ENCODE measurements at places on chromosomes 1 and 21. TPM values are rescaled to one million over a fixed set of nuclear protein-coding genes. Genes with fewer than 3 reads are reported as not detected.
A peak's percentile ranks its signal among the peaks of the same experiment; 100 is the strongest.

CRYAA gene
- polyA plus RNA-seq: not detected

CIART gene
- 14.6 TPM for polyA plus RNA-seq

HMGCS2 gene
- polyA plus RNA-seq: 8.3 TPM

TMPRSS15 gene
- polyA plus RNA-seq: 56.6 TPM

FLG2 gene
- not detected for polyA plus RNA-seq

DNA sequence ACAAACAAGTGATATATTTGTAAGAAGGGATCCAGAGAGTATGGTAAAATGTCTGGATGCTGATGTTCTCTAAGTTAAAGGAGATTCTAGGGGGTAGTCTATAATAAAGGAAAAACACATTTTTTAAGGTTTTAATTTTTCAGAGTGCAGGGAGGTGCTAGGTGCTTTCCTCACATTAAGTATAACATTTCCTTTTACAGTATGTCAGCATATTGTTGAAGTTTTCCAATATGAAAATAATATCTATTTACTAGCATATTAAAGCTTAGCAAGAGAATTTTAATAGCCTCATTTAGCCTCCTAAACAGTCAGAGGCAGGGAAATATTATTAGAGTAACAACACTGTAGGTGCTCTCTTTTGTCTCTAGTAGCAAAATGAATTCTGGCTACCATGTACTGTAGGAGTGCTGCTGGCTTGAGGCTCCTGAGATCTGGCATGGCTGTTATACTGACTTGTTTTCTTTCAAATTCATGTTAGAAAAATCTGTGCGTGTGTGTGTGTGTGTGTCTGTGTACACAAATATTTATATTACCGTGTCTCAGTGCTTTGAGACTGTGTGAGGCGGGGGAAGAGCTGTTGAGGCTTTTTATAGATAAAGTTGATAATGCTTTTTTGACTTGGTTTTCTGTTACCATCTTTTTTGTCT is 71.0 kb downstream of the POU2F1 start:
- no peak overlapping the region for H3K27ac ChIP-seq
- no peaks in the 10 kb centered on the region for H3K36me3 ChIP-seq
- H3K4me1 ChIP-seq: no peaks in the 10 kb centered on the region
- no peak for DNase-seq
- H3K27me3 ChIP-seq: no peaks in the 10 kb centered on the region

- DNase-seq: peak; percentile 21
- no peaks in the 10 kb centered on the region for H3K27me3 ChIP-seq
- no peaks in the 10 kb centered on the region for H3K4me1 ChIP-seq
- H3K27ac ChIP-seq: no peak overlapping the region
These were observed 43.5 kb upstream of the DPT start for GRCh38 chr1:168772428-168773060.

- no peak for DNase-seq
- no peaks in the 10 kb centered on the region for H3K27me3 ChIP-seq
- H3K36me3 ChIP-seq: no peaks in the 10 kb centered on the region
- no peaks in the 10 kb centered on the region for H3K4me1 ChIP-seq
- H3K27ac ChIP-seq: no peak overlapping the region
These were observed 64.2 kb upstream of the CYYR1 start for GRCh38 chr21:26637201-26637745.

DNA sequence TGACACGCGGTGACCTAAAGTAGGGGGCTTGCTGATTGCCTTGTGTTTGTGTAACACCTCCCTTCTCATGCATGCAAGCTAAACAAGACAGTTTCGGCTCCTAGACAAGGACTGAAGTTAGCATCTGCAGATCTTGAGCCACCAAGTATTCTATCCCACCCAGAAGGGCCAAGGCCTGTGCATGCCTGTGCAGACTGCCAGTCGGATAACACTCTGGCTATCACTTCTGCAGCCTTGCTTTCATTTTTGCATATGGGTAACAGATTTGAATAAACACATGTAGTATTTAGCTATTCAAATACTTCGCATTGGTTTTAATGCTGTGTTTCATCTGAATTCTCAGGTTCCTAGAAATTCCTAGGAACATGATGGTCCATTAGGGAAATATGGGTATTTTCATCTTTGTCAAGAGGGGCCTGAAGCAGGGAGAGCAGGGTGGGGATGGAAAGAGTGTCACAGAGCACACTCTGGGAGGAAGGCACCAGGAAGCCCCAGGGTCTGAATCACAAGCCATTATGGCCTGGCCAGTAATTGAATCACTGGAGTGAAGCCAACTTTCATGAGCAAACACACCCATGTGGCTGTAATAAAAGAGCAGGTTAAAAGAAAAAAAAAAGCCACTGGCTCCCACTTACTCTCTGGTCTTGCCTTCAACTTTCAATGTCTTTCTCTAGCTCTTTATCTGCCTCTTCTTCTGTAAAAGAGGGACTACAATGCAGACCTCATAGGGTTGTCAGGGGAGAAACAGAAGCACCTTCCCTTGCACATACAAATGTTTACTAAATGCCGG is 28.3 kb downstream of the GADD45A start:
- no peaks in the 10 kb centered on the region for H3K27me3 ChIP-seq
- H3K36me3 ChIP-seq: peaks cover 26% of the 10 kb centered on the region
- H3K4me3 ChIP-seq: no peak overlapping the region
- H3K27ac ChIP-seq: peak overlapping the region; percentile 79

DNA sequence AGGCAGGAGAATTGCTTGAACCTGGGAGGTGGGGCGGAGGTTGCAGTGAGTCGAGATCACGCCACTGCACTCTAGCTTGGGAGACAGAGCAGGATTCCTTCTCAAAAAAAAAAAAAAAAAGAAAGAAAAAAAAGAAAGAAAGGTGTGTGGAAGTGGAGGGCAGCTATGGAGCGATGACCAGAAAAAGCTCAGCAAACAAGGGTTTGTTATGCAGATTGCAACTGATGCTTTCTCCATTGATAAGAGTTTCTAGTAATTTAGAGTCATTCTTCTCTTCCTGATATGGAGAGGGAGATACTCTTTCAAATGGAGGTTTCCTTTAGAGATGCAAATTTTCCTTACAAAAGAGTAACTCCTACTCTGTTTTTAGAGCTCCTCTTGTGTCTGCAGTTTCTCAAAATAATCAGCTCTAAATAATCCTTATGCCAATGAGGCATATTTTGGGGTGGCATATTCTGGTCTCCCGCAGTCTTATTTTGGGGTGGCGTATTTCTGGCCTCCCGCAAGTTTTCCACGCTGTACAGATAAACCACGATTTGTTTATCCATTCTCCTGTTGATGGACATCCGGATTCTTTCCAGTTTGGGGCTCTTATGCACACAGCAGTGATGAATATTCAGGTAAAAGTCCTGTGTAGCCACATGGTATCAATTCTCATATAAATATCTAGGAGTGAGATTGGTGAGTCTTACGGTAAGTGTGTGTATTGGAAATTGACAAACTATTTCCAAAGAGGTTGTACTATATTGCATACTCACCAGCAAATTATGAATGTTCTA is 30.7 kb upstream of the RCC2 start:
- H3K4me1 ChIP-seq: no peaks in the 10 kb centered on the region
- no peaks in the 10 kb centered on the region for H3K27me3 ChIP-seq
- no peak overlapping the region for H3K4me3 ChIP-seq
- no peak for DNase-seq
- no peak overlapping the region for H3K27ac ChIP-seq

GRCh38 chr1:167442854-167443565 is 75.3 kb downstream of the CD247 start:
- no peaks in the 10 kb centered on the region for H3K27me3 ChIP-seq
- H3K4me1 ChIP-seq: peaks cover 1% of the 10 kb centered on the region
- no peak overlapping the region for H3K27ac ChIP-seq
- H3K4me3 ChIP-seq: no peak overlapping the region
- H3K36me3 ChIP-seq: no peaks in the 10 kb centered on the region

GRCh38 chr1:8925406-8925805 is 20.3 kb upstream of the CA6 start:
- no peaks in the 10 kb centered on the region for H3K27me3 ChIP-seq
- H3K36me3 ChIP-seq: no peaks in the 10 kb centered on the region
- H3K4me1 ChIP-seq: no peaks in the 10 kb centered on the region
- no peak for DNase-seq

DNA sequence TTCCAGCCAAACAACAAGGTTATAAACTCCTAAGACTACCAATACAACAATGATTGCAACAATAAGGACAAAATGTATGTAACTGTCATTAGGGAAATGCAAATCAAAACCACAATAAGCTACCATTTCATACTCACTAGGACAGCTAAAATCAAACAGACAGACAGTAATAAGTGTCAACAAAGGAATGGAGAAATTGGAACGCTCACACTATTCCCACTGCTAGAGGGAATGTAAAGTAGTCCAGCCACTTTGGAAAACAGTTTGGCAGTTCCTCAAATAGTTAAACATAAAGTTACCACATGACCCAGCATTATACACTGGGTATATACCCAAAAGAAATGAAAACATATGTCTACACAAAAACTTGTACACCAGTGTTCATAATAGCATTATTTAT is 9.3 kb downstream of the PRKAB2 start:
- peaks cover 8% of the 10 kb centered on the region for H3K36me3 ChIP-seq
- no peaks in the 10 kb centered on the region for H3K4me1 ChIP-seq

DNA sequence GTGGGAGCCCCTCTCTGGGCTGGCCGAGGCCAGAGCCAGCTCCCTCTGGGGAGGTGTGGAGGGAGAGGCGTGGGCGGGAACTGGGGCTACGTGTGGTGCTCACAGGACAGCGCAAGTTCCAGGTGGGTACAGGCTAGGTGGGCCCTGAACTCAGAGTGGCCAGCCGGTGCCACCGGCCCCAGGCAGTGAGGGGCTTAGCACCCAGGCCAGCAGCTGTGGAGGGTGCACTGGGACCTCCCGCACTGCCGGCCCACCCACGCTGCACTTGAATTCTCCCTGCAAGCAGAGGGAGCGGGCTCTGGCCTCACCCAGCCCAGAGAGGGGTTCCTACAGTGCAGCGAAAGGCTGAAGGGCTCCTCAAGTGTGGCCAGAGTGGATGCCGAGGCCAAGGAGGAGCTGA is 20.2 kb downstream of the PRAMEF20 start:
- DNase-seq: no peak
- no peak overlapping the region for H3K27ac ChIP-seq
- no peak overlapping the region for H3K4me3 ChIP-seq
- H3K27me3 ChIP-seq: peaks cover 1% of the 10 kb centered on the region
- no peaks in the 10 kb centered on the region for H3K4me1 ChIP-seq

GRCh38 chr21:29481641-29482040 is 182.9 kb downstream of the BACH1 start:
- H3K4me1 ChIP-seq: no peaks in the 10 kb centered on the region
- no peak for DNase-seq
- H3K36me3 ChIP-seq: no peaks in the 10 kb centered on the region
- H3K27ac ChIP-seq: no peak overlapping the region
- no peaks in the 10 kb centered on the region for H3K27me3 ChIP-seq

GRCh38 chr1:205441716-205442050 is 14.2 kb downstream of the BLACAT1 start:
- H3K36me3 ChIP-seq: peaks cover 8% of the 10 kb centered on the region
- H3K4me1 ChIP-seq: peaks cover 8% of the 10 kb centered on the region
- no peak overlapping the region for H3K4me3 ChIP-seq
- peak overlapping the region; percentile 93 for H3K27ac ChIP-seq
- DNase-seq: no peak

DNA sequence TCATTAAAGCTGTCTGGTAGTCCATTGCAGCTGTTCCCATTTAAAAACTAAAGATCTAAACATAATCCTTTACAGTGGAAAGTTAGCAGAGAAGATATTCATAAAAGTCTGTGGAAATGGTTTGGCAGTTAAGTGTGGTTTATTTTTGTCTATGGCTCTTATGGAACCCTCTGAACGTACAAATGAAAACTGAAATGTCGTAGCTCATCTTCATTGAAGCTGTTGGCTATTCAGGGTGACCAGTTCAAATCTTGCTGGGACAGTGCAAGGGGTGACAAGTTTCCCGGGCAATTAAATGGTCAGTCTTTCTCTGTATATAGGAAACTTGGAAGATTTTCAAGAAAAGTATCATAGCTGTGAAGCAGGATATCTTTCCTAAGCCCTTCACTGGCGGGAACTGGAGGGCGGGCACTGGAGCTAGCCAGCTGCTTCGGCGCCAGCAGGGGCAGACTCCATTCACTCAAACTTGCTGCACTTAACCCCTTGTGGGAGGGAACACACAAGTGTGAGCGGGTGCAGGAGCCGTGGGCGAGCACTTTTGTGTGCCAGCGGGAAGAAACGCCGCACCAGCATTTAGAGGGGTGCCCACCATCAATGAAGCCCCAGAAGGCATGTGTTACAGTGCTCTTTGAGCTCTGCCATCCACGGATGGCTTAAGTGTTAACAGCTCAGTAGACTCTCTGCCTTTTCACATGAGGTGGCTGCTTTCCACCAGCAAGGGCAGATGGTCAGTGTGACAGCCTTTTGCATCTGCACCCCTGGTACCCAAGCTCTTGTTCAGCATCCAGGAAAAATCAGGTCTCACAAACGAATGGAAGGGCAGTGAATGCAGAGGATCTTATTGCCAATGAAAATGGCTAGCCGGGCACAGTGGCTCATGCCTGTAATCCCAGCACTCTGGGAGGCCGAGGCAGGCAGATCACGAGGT is 232.1 kb upstream of the KAZN start:
- DNase-seq: no peak
- no peak overlapping the region for H3K4me3 ChIP-seq
- H3K36me3 ChIP-seq: no peaks in the 10 kb centered on the region
- no peaks in the 10 kb centered on the region for H3K27me3 ChIP-seq
- no peak overlapping the region for H3K27ac ChIP-seq

DNA sequence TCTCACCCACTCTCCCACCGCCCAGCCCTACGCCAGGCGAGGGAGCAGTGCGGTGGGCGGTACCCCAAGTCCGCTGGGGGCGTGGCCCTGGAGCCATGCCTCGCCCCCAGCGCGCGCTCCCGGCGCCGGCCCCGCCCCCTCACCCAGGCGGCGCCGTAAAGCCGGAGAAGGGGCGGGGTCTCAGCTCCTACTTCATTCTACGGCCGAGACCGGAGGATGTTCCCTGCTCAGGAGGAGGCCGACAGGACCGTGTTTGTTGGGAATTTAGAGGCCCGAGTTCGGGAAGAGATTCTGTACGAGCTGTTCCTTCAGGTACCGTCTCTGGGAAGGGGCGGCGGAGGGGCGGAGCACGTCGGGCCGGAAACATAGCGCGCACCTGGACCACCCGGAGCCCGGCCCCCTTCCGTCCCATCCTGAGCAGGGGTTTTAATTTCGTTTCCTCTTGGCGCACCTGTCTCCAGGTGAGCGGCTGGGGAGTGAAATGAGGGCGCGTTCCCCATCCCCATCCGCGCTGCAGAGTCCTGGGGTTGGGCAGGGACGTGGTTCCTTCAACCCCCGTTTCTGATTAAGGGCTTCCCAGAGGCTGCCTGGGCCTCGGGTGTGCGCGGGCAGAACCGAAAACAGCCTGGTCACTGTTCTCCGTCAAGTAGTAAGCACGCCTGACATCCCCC is at the start of gene RBM11:
Gene RBM11 (plus strand): TSS at position 187 of the 671 bp plus-strand sequence. CDS start 30 bp downstream, at position 217.
- no peaks in the 10 kb centered on the region for H3K36me3 ChIP-seq
- H3K27ac ChIP-seq: no peak within 1 kb of the TSS
- H3K4me3 ChIP-seq: peak within 1 kb of the TSS; percentile 79
- H3K4me1 ChIP-seq: no peaks in the 10 kb centered on the region

GRCh38 chr1:44019466-44019948 is 11.8 kb downstream of the SLC6A9 start:
- no peaks in the 10 kb centered on the region for H3K27me3 ChIP-seq
- no peaks in the 10 kb centered on the region for H3K4me1 ChIP-seq
- H3K4me3 ChIP-seq: no peak overlapping the region
- no peak overlapping the region for H3K27ac ChIP-seq
